ENCODE measurements at places on chromosomes 13 and 19.
A peak's percentile ranks its signal among the peaks of the same experiment; 100 is the strongest.

- DNase-seq = no peak
Observed at GRCh38 chr19:21423057-21424041, 26.4 kb downstream of the ZNF493 start.

GRCh38 chr19:51726049-51726448 is 2.3 kb upstream of the HAS1 start:
- no peak for DNase-seq

- no peak for DNase-seq
Observed at GRCh38 chr19:48252609-48253008, 3.1 kb downstream of the CARD8 start.

- DNase-seq = no peak
Observed at GRCh38 chr13:41691274-41691673, 233.9 kb downstream of the RGCC start.

DNA sequence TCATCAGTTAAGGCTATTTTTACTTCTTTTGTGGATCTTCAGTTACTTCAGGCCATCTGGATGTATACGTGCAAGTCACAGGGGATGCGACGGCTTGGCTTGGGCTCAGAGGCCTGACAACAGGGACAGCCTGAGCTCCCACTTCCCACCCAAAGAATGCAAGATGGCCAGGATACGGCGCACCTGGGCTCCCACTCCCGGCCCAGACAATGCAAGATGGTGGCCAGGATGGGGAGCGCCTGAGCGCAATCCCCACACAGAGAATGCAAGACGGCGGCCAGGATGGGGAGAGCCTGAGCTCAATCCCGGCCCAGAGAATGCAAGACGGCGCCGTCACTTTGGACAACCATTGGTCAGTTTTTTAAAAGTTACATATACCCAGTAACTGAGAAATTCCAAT is 25.3 kb upstream of the MIER2 start:
- DNase-seq = no peak

- DNase-seq = no peak
Observed at GRCh38 chr13:20057214-20057613, 98.7 kb downstream of the ZMYM2 start.

GRCh38 chr19:8304841-8305621 is 3.1 kb downstream of the CD320 start:
- peak; percentile 41 for DNase-seq

- peak; percentile 38 for DNase-seq
Observed at GRCh38 chr19:16051254-16052025, 24.9 kb upstream of the TPM4 start.

GRCh38 chr13:72823724-72824123 is 41.8 kb downstream of the PIBF1 start:
- no peak for DNase-seq

DNA sequence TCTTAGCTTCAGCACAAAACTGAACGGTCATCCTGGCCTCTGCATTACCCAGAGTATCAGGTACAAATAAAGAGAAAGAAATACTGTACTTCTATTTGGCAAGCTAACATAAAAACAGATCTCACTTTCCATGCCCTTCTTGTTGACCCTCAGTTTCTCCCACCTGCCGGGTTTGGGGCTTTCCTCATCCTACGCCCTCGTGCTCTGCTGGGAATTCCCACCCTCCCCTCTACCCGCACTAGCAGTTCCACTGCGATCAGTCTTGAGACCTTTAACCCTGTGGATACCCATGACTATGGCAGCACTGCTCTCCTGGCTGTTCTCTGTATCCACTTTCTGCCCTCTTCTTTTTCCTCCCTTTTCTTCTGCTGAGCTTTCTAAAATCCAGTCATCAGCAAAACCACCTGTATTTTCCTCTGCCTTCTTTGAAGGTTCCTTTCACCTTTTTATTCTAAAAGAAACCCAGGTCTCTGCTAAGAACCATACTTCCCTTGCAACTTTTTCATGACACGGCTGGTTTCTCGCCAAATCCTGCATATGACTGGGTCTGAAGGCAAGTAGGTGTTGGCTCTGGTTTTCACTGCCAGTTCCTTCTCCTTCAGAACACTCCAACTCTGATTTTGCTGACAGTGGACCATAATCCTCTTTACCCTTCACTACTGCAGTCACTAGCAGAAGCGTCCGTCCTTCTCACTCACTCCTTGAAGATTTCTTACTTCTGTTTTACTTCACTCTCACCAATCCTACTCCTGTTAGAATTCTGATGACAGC is 99.4 kb downstream of the MIPEP start:
- DNase-seq = no peak

- peak; percentile 26 for DNase-seq
Observed at GRCh38 chr13:98571955-98572662, 4.8 kb downstream of the STK24 start.

DNA sequence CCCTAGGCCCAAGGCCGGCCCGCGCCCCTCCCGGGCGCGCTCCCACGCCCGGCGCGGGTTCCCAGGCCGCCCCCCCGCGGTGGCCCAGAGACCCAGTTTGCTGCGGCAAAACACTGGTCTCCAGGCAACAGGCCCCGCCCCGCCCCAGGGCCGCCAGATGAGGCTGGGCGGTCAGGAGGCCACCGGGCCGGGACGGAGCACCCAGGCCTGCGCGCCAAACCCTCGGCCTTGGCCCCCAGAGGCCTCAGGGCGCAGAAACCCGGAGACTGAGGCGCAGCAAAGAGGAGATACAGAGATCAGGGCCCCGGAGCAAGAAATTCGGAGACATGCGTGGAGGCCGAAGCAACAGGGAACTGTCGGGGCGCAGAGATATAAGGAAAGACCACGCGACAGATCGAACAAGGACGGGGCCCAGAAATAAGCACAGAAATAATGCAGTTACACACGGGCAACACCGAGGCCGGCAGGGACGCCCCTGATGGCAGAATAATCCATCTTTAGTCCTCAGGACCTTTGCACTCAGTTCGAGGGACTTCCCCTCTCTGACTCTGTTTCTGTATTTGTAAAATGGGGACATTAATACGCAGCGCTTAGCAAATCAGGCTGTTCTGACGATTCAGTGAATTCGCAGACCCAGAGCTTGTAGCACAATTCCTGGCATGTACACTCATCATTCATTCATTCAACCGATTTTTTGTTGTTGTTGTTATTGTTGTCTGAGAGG is 20.8 kb upstream of the ERCC1 start:
- peak; percentile 70 for DNase-seq

DNA sequence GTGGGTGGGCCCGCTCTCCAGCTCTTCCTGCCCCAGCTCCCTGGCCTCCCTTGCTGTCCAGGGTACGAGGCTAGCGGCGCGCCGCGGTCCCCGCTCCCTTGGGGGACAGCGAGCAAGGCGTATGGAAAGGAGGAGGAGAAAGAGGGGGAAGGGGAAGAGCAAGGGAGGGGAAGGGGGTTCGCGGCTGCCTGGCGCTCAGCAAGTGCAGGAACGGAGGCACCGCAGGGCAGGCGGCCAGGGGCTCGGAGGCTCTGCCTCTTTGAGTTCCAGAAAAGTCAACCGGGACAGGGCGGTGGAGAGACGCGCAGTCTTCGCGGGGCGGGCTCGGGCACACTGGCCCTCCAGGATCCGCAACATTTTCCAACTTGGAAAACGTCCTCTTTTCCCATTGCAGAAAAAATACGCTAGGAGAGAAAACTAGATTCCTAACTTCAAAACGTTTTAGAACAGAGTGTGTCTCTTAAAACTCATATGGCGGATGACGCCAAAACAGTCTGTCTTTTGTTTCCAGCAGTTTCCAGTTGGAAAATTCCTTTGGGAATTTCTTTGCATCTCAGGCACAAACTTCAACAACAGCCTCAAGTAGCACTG is 23.1 kb upstream of the TNFRSF19 start:
- no peak for DNase-seq

- no peak for DNase-seq
Observed at GRCh38 chr19:52520013-52520412, 7.5 kb upstream of the ZNF808 start.

- DNase-seq = no peak
Observed at GRCh38 chr13:113474179-113474578, 16.3 kb downstream of the DCUN1D2 start.

- no peak for DNase-seq
Observed at GRCh38 chr19:41195675-41196497, 2.9 kb downstream of the CYP2S1 start.

DNA sequence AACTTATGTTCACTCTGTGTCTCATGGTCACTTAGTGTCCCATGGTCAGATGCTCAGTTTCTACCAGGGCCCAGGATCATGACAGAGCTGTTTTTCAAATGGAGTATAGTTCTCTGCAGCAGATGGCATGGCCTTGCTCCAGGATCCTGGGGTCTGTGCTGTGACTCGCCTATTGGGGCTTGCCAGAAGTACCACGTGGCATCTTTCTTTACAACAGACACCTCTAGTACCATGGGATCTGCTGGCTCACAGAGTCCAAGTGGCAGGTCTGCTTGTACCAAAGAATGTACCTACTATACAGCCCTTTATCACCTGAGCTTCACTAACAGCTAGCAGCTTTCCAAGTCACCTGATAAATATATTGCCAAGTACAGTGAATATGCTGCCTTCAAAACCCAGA is 6.0 kb upstream of the RNF6 start:
- DNase-seq = no peak

DNA sequence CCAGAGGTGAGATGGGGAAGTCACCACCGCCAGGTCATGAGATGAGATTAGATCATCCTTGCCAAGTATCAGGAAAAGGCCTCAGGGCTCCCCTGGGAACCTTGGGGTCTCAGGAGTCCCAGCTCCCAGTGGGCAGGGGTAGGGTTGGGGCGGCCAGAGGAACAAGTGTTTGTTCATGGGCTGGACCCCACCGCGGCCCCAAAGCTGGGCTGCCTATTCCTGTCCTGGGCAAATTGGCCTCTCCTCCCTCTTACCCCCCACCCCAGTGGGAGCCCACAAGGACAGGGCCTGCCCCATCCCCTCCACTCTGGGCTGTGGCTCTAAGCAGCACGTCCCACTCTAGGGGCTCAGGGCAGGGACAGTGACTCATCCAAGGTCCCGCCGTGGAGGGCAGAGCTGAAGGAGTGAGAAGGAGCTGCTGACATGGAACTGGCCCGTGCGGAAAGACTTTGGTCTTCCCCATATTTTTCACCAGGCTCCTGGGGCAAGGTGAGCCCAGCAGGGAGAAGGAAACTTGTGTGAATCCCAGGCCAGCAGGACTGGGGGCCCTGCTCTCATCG is 4.0 kb upstream of the HCN2 start:
- no peak for DNase-seq

DNA sequence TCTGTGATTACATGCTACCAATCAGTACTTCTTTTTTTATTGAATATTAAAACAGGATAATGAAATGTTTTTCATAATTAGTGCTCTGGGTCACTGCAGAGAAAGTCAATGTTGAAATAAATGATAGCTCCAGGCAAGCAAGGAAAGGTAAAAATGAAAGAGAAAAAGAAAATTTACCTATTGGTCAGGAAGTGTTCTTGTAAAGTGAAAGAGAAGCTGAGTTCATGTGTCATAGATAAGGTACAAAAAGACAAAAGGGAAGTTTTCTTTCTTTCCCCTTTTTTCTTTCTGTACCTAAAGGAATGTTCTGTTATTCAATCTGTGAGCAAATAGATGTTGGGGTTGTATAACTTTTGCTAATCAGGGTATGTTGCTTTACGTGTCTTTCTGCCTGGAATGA is 197.0 kb downstream of the PCDH9 start:
- DNase-seq = no peak

DNA sequence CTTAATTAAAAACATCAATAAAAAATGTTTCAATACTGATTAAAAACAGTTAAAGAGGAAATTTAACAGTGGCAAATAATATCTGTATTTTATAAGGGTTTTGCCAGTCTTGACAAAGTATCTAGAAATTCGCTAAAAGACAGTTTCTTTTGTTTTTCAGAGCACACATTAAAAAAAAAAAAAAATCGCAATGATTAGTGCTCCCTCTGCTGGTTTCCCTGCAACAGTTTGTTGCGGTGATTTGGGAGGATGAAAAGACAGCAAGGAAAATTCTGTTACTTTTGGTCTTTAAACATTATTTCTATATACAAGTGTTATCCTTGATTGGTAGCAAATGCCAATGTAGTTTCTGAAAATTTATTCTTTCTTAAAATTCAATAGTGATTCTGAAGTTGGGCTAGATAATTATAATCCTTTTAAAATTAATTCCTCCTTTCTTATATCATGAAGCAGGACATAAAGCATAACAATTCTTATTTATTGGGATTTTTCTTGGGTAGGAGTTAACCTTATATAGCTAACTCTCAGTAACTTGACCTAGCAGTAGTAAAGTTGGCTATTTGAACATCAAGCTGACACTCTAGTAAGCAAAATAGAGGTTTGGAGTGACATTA is 23.1 kb upstream of the SPRY2 start:
- no peak for DNase-seq

DNA sequence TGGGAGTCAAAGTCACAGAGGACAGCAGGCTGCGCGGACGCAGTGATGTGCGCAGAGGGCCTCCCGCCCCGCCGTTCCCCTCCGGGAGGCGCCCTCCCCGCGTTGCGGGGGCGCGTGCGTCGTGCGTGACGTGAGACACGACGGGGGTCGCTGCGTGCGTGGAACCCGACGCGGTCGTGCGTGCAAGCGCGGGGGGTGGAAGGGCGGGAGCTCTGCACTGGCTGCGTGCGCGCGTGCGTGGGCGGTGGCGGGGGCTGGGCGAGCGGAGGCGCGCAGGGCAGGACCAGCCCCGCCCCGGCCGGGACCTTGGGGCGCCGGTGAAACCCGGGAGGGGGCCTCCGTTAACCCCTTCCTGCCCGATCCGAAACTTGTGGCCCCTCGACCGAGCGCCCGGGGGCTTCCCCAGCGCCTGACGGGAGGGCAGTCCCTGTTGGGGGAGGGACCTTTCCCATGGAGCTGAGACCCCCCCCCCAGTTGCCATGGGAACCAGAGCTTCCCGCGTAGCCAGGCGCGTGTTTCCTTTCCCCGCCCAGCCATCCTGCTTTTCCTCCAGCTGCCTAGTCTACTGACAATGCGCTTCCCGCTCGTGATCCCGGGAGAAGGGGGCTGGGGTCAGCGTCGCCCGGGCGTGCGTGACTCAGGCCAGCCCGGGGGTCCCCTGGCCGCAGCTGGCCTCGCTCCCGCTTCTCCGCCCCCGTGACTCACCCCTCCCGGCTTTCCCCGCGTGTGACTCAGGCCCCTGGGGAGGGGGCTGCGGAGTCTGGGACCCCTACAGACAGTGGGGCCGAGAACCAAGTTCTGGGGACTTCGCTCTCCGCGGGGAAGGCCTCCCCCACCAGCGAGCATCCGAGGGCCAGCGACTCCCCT is 7.3 kb upstream of the HOOK2 start:
- DNase-seq = peak; percentile 89

DNA sequence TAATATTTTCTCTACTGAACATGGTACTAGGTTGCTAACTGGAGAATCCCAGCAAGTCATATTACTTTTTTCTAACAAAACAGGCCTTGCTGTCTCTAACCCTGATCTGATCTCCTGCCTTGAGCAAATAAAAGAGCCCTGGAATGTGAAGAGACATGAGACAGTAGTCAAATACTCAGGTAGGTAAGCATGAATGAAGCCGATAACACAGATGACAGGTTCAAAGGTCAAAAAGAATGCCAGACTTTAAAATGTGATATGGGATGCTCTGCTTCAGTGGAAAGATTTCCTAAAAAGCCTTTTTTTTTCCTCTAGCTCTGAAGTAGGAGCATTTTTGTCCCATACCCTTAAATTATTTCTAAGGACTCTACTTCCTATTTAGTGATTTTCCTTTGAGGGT is 28.7 kb downstream of the ZNF726 start:
- no peak for DNase-seq

GRCh38 chr13:98792785-98793495 is 40.5 kb upstream of the SLC15A1 start:
- DNase-seq = no peak

GRCh38 chr13:112683581-112683980 is 6.3 kb upstream of the ATP11A start:
- DNase-seq = no peak

- DNase-seq = no peak
Observed at GRCh38 chr13:43469791-43470190, 317.0 kb downstream of the ENOX1 start.

- no peak for DNase-seq
Observed at GRCh38 chr13:41136396-41137031, 3.9 kb upstream of the KBTBD6 start.

- DNase-seq = no peak
Observed at GRCh38 chr19:48540110-48540509, 11.9 kb upstream of the SULT2B1 start.
